ENCODE measurements at places on chromosomes 12 and 14. TPM values are rescaled to one million over a fixed set of nuclear protein-coding genes. Genes with fewer than 3 reads are reported as not detected.

The SERPINA3 gene
- not detected for total RNA-seq

The SLCO1C1 gene
- total RNA-seq: 16.7 TPM

The NAA25 gene
- total RNA-seq: 29.8 TPM

The TAC3 gene
- 0.82 TPM for total RNA-seq

The STXBP6 gene
- total RNA-seq: 37.9 TPM

The HCAR2 gene
- under 0.01 TPM for total RNA-seq

The HOXC4 gene
- not detected for total RNA-seq

The SLC39A2 gene
- total RNA-seq: not detected

- DNase-seq: no peak
Observed at GRCh38 chr12:58580095-58580494, 340.2 kb downstream of the LRIG3 start.

DNA sequence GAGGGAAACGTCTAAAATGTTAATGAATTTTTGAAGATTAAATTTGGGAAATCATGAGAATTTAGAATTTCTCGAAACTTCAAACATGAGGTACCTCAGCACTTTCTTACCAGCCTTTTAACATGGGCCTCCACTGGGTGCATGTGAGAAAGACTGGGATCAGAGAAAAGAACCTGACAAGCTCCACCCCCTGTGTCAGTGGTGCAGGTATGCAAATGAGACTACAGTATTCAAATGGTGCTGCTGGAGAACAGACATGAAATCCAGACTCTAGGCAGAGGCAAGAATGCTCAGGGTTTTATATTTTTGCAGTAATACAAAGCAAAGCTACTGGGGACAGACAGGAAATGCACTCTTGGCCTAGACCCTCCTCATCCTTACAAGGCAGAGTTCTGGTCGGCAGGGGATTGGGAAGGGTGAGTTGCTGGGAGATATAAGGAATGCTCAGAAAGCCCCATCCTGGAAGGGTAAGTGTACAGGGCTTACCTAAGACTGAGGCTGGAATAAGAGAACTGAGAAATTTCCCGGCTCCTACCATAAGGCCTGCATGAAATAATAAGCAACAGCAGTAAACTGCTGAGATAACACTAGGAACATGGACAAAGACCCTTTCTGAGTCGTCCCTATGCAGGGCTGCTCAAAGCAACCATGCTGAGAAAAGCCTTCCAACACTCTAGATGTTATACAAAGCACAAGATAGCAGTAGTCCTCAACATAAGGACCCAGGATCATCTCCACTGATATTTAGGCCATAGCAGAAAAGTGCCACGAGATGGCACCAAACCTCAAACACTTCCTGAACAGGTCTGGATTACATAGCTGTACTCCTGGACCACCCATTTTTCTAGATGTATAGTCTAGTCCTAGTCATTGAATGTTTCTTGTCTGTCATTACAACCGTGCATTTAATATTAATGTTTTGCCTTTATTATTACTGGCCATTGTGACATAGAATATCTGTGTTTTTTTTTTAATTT is 260.8 kb downstream of the RASSF9 start:
- peak; percentile 4 for DNase-seq

DNA sequence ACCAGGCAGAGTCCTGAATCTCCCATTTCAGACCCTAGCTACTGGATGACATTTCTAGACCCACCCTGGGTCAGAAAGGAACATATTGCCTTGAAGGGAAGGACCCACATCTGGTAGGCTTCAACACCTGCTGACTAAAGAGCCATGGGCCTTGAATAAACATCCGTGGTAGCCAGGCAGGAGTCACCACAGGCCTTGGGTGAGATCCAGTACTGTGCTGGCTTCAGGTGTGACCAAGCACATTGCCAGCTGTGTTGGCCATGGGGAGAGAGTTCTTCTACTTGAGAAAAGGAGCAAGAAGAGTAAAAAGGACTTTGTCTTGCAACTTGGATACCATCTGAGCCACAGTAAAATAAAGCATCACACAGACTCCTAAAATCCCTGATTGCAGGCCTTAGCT is 332.6 kb downstream of the SLC16A7 start:
- DNase-seq: no peak

- no peak for DNase-seq
Observed at GRCh38 chr12:124898200-124898922, 16.1 kb downstream of the UBC start.

DNA sequence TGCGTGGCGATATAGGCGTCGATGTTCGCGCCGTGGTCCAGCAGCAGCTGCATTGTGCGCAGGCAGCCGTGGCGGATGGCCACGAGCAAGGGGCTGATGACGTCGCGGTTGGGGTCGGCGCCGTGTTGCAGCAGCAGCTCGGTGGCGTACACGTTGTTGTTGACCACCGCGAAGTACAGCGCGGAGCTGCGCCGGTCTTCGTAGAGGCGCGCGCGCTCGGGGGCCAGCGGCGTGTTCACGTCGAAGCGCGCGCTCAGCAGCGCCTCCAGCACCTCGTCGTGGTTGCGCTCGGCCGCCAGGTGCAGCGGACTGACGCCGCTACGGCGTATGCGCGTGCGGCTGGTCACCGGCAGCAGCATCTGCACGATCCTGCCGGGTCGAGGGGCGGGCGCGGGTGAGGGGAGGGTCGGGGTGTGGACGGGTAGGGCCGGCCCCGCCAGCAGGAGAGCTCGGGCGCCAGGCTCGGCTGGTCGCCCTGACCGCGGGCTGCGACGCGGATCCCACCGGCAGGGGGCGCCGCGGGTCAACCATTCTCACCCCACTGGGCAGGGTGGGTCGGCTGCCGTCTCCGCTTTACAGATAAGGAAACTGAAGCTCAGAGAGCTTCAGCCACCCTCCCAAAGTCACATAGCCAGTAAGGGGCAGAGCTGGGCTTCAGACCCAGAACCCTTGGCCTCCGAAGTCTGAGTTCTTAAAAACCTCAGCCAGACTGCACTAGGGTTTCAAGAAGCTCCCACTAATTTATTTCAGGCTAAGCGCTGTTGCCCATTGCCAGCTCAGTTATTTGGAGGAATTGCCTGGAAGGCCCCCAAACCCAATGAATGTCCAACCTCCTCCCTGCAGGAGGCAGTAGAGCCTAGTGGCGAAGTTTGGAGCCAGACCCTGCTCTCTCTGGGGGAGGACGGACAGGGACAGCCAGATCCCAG is 12.4 kb downstream of the FAM181A start:
- peak; percentile 74 for DNase-seq

- DNase-seq: no peak
Observed at GRCh38 chr14:72810201-72810600, 83.7 kb downstream of the DPF3 start.

GRCh38 chr12:124098101-124098757 is 125.2 kb downstream of the ZNF664 start:
- DNase-seq: no peak

DNA sequence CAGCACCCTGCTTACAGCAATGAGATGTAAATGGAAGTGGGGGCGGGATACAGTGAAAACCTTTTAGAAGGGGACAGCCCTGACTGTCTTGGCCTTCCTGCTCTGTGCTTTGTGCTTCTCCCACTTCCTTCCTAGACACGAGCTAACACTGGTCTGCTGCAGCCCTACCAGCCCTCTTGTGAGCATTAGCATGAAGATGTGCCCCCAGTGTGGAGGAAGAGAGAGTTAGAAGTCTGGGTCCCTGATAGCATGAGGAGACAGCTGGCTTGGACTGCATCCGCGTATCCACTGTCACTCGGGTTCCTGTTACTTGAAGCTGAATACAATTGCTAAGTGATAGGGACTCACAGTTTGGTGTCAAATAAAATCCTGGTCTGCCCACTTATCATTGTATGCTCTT is 248.1 kb upstream of the SOX5 start:
- DNase-seq: no peak

DNA sequence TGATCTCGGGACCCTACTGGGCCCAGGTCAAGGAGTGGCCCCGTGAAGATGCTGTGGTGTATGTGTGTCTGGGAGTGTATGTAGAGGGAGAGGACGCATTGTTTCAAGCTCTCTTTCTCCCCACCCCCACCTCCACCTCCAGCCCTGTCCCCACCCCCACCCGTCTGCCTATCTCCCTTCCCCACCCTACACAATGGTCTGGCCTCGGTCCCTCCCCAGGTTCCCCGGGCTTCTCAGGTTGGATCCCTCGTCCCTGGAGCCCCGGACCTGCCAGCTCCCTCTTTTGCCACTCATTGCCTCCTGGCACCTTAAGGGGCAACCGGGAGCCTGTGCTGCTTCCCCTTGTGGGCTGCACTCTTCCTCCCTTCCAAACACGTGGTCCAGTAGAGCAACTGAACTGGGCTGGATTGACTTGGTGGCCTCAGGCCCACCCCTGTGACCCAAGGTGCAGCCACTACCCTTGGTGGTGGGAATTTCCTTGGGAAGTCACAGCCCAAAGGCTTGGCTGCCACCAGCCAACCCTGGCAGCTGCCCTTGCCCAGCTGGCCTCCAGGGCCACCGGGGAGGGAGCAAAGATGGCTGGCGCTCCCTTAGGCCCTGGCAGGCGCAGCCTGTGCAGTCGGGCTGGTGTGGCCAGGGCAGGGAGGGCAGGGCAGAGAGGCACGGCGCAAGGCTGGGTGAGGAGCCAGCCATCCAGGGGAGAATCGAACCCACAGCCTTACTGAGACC is 628 bp downstream of the VRTN start:
- no peak for DNase-seq

GRCh38 chr14:79418649-79419415 is 792.5 kb downstream of the DIO2 start:
- DNase-seq: no peak

DNA sequence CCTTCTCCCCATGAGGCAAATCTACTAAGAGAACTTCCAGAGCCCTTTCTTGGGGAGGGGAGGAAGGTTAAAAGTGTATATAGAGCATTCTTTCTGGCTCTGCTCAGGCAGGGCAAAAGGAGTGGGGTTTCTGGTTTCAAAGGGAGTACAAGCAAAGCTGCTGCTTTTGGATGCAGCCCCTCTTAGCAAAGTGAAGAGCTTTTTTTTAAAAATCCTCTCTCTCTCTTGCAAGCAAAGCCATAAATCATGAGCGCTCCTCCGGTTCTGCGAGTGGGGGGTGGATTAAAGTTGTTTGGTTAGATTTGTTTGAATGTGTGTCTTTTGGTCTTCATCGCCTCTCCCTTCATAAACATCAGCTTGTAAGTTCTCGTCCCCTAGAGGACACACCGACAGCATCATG is 546.6 kb upstream of the TBX3 start:
- DNase-seq: no peak

DNA sequence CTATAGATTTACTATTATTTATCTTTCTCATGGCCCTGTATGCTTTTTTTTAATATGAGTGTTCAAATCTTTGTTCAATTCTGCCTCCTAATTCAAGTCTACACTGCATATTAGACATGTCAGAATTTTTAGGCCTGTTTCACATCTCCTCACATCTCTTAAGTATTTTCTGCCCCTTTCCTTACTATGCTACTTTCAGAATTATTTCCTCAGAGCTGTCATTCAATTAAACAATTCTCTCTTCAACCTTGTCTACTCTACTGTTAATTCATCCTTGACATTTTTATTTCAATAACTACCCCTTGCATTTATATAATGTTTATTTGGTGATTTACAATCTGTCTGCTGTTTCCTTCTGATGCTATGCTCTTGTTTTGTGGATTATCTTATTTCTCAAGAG is 91.1 kb downstream of the CAPZA3 start:
- DNase-seq: no peak

DNA sequence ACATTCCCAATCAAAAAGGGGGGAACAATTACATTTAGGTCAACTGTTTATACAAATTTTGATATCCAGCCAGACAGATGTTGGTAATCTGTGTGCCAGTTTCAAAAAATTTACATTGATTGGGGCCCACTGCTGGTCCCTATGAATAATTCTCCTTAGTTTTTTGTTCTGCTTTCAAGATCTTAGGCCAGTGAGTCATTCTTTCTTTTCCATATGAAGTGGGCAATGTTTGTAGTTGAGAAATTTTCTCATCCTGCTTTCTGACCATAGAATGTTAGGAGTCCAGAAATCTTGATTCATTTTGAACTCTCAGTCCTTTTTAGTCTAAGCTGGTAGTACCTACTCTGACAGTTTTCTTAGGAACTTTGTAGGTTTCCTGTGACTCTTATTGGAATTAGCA is 244.3 kb downstream of the DIO2 start:
- no peak for DNase-seq

- no peak for DNase-seq
Observed at GRCh38 chr12:20602641-20603391, 92.3 kb upstream of the SLCO1C1 start.

DNA sequence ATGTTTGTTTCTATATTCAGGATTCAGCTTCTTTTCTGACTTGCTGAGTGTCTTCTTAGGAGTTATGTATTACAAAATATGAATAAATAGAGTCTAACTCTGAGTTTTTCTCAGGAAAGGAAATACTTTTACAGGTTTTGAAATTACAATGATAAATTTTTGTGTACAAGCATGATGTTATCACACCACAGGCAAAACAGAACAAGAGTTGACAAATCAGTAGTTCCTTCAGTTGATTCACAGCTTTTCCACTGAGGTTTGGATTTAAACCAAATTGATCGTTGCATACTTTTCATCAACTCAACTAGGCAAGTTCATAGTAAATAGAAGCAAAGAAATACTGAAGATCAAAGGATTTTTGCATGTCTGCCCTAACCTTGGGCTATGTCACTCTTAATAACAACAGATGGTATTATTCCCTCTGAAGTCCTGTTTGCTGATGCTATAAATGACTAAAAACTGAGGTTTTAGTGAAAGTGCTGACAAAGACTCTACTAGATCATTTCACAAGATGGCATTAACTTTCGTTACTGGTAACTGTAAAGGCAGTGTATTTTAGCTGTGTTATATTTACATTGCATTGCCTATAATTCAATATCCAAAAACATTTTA is 520.2 kb downstream of the FLRT2 start:
- DNase-seq: no peak

- DNase-seq: no peak
Observed at GRCh38 chr12:108341356-108341755, 2.2 kb upstream of the CMKLR1 start.

DNA sequence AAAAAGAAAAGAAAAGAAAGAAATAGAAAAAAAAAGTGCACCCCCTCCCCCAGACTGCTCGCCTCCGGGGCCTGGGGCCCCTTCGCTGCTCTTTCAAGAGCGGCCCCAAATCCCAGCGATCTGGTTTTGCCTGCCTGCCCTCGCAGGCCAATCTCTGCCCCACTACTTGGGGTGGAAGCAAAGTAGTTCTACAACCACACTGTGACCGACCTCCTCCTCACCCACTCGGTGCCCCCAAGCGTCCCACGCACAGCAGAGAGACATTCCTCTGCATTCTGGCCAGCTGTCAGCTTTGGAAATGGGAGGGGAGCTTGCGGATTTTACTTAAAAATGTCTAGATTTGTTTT is 2.4 kb upstream of the TBX3 start:
- no peak for DNase-seq

- DNase-seq: no peak
Observed at GRCh38 chr14:106037380-106037779, 511.0 kb downstream of the TMEM121 start.

- DNase-seq: no peak
Observed at GRCh38 chr12:39617887-39618286, 1.7 kb downstream of the ABCD2 start.

DNA sequence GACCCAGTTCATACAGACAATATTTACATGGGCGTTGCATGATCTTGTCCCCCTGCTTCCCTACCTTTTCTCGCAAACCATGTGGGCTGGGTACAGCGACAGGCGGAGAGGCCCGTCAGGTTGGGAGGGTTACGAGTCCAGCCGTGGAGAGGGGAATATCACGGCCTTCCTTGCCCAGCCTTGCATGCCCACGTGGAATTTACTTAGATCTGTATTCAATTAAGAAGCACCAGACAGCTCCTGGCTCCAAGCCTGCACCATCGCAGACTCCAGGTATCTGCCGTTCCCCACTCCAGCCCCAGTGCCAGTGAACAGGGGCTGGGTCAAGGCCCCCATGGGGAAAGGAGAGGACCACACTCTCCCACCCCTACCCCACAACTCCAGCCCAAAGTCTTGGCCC is 29.8 kb downstream of the BCL11B start:
- no peak for DNase-seq

- no peak for DNase-seq
Observed at GRCh38 chr14:26765768-26766520, 168.1 kb upstream of the NOVA1 start.

All from frontal cortex (tissue), 4 donors.